ENCODE measurements at places on chromosomes 5 and 9.

GRCh38 chr9:27337236-27337635, 40.3 kb upstream of the EQTN start:
- no peak for DNase-seq

GRCh38 chr5:76556511-76557221, 66.5 kb downstream of the F2RL2 start:
- DNase-seq, result no peak

GRCh38 chr5:1437876-1438559, 7.2 kb downstream of the SLC6A3 start:
- no peak for DNase-seq

DNA sequence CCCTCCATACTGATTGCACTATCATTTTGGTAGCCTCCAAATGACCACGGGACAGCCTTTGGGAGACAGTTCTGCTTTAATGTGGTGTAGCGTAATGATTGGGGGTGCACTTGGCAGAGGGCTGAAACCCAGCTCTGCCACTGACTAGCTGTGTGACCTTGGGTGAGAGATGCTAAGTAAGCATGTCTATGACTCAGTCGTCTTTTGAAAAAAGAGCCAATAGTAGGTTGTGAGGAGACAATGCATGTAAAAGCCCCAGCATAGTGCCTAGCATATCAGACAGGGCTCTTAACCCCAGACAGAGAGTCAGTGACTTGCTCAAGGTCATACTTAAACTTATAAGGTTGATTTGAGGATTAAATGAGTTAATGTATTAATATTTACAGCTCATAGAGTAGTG, 18.0 kb upstream of the CXCL14 start:
- no peak for DNase-seq

DNA sequence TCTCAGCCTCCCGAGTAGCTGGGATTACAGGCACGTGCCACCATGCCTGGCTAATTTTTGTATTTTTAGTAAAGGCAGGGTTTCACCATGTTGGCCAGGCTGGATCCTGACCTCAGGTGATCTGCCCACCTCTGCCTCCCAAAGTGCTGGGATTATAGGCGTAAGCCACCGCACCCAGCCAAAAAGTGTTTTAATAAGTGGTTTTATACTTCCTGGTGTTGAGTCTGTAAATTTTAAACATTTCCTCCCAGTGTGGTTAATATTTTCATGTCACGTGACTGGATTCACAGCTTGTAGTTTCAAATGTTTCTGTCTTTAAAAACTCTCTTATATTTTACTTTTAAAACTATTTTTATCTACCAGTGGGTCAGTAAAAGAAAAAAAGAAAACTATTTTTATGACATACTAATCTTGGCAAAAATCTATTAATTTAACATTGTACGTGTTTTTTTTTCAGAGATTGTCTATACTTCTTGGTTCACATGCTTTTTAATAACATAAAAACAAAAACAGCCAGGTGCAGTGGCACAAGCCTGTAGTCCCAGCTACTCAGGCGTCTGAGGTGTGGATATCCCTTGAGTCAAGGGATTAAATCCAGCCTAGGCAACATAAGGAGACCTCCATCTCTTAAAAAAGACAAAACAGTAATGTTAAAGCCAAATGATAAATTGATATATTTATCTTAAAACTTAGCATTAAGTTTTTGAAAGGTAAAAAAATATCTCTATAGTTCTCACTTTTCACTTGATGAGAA, 117.1 kb downstream of the DMXL1 start:
- no peak for DNase-seq

DNA sequence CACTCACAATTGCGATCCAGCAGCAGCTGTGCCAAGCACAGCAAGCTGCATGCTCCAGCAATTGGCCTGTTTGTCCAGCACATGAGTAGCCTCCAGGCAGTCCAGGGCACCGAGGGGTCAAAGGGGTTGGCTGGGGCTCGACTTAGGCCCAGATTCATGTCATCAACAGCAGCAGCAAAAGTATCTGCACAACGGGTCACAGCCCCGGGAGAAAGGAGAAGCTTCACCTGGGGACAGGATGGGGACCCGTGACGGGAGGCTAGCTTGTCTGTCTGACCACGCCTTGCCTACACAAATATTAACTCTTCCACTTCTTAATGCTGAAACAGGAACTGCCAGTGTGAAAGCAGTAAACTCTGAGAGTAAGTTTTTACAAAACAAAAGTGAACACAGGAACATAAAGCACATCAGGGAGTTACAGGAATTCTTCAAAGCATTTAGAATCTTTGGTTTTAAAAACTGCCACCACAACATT, 191.2 kb downstream of the PIK3R1 start:
- no peak for DNase-seq

DNA sequence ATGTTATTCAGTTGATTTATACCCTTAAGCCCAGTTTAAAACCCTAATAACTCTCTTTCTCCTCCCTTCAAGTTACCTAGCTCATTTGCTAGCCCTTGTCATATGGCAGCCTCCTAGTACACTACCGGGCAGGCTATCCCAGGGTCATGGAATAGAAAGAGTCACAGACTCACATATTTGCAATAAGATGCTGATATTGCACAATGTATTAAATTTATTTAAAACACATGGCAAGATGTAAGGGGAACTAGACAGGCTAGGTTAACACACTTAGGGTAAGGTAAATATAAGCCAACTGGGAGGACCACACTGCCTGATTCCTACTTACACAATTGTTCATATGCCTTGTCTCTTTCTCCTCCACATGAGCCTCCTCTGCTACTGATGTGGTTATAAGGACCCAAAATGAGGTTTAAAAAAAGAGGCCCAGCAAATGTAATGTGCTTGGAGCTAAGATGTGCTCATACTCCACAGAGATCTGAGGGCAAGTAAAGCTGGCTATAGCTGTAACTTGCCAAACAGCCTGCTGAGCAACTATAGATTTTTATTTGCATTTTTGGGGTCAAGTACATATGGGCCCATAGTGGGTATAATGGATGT, 130.0 kb downstream of the ENC1 start:
- no peak for DNase-seq

DNA sequence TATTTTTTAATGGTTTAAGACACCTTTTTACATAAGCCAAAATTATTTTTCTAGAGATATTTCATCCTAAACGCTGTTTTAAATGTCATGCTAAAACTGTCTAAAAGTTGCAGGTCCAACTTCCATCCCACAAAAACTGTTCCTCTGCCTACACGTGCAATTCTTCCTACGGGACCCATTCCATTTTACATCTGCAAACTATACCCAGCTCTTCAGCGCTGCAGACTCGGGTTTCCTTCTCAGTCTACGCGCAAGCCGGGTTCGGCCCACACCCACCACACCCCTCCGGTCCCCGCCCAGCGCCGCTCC, 8.7 kb downstream of the RANBP6 start:
- DNase-seq, result no peak

- DNase-seq, result no peak
Observed at GRCh38 chr5:151236888-151237287, 13.0 kb upstream of the CCDC69 start.

DNA sequence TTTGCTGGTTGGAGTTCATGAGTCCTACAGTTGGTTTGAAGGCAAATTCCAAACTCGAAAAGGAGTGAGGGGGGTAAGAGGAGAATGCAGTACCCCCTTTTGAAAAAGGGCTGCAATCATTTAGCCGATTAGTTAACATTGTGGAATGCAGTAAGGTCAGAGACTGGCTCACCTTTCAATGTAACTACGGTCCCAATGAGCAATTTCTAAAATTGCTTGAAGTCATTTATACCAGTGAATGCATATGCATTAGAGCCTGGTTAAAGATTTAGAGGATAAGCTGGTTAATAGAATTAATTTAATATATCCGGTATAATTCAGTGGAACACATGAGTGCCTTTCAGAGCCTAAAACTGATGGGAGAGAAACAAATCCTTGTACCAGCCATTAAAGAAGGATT, 172.6 kb upstream of the PAPPA start:
- DNase-seq, result no peak

DNA sequence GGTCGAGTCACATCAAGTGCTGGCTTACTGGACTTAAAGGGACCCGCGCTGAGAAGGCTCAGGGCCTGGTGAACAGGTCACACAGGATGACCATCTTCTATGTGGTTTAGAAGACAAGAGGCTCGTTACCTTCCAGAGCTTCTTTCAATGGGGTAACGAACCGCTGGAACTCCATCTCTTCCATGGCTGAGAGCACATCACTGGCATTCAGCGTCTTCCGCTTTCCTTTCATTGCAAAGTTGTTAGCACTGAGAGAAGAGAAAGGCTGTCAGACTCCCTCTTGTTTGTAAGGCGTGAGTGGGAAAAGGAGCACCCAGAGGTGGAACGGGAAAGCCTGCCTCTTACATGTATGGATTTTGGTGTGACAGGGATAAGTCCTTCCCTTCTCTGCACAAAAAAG, 994 bp downstream of the POLE3 start:
- no peak for DNase-seq

DNA sequence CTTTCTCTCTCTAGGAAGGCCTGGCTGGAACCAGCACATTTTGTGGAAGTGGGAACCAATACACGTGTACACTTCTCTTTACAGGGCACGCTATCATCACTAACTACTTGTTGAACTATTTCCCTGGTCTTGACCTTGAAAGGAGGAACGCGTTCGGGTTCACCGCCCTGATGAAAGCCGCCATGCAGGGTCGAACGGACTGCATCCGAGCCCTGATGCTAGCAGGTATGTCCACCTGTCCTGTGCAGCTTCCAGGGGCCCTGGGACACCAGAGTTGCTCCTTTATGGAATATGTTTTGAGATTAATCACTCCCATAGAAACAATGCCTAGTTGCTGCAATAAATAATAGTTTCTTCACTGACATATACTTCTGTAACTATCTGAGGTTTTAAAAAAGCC, 74.1 kb downstream of the ANKRD33B start:
- no peak for DNase-seq

DNA sequence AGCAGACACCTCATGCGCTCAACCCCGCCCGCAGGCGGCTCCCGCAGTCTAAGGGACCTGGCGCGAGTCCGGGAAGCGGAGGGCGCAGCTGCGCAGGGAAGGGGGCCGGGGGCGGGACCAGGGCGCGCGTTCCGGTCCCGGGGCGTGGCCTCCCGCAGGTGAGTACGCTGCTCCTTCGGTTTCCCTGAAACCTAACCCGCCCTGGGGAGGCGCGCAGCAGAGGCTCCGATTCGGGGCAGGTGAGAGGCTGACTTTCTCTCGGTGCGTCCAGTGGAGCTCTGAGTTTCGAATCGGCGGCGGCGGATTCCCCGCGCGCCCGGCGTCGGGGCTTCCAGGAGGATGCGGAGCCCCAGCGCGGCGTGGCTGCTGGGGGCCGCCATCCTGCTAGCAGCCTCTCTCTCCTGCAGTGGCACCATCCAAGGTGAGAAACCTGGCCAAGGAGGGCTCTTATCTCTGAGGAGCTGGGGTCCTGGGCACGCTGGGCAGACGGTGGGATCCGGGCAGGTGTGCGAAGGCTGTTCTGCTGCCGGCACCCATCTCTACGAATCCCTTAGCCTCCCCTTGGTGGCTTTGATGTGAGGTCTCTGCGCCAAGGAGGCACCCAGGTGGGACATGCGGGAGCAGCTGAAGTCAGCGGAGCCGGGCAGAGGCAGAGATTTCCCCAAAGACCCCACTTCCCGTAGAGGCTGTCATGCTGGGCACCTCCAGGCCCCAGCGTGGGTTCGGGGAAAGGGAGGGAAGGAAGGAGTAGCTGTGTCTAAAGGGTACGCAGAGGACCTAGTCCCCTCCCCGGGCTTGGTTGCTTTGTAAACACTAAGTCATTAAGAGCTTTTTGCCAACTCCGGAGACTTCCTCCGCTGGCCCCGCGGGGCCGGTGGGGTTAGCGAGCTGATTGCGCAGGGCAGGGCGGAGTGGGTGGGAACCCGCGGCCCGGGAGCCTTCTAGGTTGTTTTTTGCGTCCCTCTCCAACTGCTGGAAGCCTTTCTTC, at the start of gene F2RL1:
F2RL1 (plus strand) TSS at position 187 of the 988 bp plus-strand sequence; CDS start at position 340, 153 bp downstream.
- DNase-seq, result no peak

DNA sequence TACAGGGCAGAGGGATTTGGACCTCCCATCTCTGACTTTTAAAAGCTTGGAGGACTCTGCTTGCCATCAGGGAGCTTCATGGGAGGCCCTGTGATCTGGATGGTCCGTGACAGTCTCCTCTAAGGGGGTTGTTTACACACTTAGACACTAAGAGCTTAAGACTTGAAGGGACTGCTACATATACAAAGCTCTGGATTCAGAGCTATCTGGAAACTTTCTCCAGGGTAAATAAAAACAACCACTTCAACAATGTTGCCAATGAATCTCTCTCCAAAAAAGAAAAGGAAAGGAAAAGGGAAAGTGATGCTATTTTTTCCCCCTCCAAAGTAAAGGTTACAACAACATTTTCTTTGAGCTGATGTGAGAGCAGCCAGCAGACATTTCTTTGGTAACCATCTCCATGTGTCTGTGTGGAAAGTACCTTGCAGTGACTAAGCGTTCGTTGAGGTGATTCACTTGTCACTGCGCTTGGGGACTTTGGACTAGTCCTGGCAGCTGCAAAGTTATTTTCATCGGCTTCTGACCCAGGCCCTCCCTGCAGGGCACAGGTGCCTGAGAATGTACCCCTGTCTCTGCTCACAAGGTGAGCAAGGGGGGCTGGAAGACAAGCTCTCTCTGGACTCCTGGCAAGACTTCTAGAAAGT, 262.1 kb upstream of the KLF4 start:
- DNase-seq, result no peak

GRCh38 chr9:130759738-130760137, 66.2 kb downstream of the EXOSC2 start:
- no peak for DNase-seq

GRCh38 chr9:18941060-18941740, 91.8 kb downstream of the SAXO1 start:
- DNase-seq, result no peak

DNA sequence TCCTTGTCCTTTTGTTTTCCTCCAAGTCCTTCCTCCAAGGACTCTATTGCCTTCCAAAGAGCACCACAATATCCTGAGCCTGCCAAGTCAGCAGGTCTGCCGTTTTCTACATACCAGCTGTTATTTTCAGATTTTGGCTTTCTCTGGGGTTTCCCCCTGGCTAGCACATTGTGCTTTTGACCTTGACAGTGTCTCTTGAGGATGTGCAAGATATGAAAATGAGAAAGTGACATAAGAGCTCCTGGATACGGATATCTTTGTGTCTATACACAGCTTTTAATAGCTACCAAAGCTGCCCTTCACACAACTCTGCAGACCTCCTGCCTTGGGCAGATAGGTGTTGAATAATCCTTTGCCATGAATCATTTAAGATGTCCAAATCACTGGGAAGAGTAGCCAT, 67.0 kb downstream of the HAPLN1 start:
- no peak for DNase-seq

GRCh38 chr9:90906316-90907055, 104.9 kb downstream of the SYK start:
- DNase-seq, result no peak

Data from substantia nigra (tissue), 51 donors.